Activated CD4-positive, alpha-beta T cell treated with anti-CD3 and anti-CD28 coated beads, Interleukin-2, amount 50 U/mL, for 48 hours (primary cell): ENCODE measurements at places on chromosomes 11 and 22.
A peak's percentile ranks its signal among the peaks of the same experiment; 100 is the strongest.

GRCh38 chr11:88378422-88379066 lies 41.0 kb upstream of the CTSC start:
- no peak for DNase-seq

- DNase-seq: no peak
Observed at GRCh38 chr11:35794850-35795249, 132.3 kb downstream of the TRIM44 start.

DNA sequence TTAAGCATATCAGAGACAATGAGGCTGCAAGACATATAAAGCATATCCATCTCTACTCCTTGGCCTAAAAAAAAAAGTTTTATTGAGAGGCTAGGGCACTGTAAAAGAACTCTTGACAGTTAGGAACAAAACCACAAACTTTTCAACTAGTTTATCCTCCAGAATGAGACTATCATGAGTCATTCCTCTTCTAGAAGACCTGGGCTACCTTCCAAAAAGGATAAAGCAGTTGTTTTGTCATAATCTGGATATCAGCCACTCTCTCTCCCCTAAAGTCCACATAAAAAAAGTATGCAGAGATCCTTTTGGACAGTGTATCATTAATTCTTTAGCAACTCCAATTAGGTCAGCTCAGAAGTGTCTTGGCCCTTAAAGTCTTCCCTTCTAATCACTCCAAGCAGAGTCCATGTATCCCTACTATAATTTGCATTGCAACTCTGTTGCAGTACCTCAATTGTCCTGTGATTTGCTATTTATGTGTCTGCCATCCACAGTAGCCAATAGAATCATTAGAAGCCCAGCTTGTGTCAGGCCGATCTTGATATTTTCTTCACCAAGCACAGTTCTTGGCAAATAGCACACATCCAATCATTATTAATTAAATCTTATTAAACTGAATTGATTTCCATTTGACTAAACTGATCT lies 10.4 kb downstream of the OR51T1 start:
- no peak for DNase-seq

- no peak for DNase-seq
Observed at GRCh38 chr11:68678031-68678441, 6.3 kb upstream of the GAL start.

- DNase-seq: no peak
Observed at GRCh38 chr11:20047006-20047768, 113.1 kb downstream of the DBX1 start.

DNA sequence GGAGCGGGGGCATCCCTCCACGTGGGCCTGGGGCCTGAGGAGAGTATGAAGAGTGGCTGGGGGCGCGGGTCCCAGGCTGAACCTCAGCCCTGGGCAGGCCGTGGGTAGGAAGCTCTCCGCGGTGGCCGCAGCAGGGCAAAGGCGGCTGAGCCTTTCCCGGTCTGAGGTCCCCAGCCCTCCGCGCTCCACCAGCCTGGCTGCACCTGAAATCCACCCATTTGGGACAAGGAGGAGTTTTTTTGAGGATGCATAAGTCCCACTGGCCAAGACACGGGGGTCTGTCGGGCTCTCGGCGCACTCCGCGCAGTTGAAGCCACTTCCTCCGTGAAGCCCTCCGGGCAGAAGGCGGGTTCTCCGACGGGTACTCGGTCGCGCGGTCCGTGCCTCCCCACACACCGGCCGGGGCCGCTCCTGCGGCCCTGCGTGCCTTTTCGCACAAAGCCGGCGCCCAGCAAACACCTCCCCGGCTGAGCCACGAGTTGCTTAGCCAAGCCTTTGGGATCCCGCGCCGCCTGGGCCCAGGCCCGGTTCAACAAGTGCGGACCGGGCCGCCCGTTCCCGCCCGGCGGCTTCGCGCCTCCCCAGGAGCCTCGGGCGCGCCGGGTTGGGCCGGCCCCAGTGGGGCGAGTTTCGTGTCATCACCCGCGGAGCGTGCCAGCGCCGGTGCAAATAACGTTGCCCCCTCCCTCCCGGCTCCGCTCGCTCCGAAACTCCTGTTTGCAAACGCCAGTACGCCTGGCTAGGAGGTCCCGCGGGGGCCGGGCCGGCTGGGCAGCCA lies 666 bp upstream of the OVOL1 start:
- DNase-seq: no peak

DNA sequence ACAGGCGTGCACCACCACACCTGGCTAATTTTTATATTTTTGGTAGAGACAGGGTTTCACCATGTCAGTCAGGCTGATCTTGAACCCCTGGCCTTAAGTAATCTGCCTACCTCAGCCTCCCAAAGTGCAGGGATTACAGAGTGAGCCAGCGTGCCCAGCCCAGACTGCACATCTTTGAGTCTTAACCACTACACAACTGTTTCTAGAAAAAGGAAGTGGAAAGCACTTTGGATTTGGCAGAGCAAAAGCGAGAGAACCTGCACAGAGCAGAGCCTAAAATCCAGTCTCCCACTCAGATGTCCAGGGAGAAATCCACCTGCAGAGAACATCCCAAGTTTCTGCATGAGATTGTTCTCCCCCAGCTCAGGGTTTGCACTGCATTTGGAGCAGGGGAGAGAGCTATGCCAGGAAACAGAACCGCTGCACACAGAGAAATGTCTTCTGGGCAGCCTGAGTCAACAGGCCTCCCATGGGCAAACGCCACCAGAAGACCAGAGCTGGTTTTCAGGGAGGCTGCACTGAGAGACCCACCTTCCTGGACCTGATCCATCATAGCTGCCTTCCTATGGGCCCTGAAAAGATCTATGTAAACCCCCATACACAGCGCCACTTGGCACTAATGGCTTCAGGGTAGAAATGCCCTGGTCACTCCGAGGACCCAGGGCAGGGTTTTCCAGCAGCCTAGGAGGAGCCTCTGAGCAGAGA lies 54.0 kb downstream of the RPUSD4 start:
- DNase-seq: no peak

GRCh38 chr22:47659467-47660223 lies 897.2 kb downstream of the TBC1D22A start:
- no peak for DNase-seq

DNA sequence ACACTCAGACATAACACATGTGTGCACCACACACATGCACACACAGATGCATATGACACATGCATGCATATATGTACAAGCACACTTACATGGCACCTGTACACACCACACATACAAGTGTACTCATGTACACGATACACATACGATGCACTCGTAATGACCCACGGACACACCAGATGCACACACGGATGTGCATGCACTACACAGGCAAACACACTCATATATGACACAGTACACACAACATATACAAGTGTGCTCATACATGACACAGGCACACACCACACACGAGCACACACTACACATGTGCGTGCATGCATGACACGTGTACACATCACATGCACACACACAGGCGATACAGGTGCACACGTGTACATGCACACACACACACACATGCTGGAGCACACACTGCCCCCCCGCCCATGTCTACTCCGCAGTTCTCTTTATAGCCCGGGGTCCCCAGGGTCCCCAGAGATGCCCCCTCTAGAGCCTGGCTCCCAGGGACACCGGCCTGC lies 4.8 kb upstream of the TH start:
- DNase-seq: no peak

- DNase-seq: no peak
Observed at GRCh38 chr11:117476531-117477142, 149.0 kb downstream of the CEP164 start.

DNA sequence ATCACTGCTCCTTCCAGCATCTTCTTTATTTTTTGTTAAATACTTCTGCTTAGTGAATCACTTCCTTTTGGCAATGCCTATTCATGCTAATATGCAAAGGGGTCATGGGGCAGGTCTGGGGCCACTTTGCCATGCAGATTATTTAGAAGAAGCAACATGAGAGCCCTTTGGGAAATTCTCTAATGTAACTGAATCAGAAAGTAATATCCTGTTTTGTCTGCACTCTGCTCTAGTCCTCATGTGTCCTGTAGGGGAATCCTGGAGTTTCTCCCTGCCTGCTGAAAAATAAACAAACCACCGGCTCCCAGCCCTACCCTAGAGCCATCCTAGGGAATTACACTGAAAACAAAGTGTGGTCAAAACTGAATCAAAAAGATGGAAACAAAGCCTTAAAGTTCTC lies 176.5 kb upstream of the POU2AF2 start:
- no peak for DNase-seq

DNA sequence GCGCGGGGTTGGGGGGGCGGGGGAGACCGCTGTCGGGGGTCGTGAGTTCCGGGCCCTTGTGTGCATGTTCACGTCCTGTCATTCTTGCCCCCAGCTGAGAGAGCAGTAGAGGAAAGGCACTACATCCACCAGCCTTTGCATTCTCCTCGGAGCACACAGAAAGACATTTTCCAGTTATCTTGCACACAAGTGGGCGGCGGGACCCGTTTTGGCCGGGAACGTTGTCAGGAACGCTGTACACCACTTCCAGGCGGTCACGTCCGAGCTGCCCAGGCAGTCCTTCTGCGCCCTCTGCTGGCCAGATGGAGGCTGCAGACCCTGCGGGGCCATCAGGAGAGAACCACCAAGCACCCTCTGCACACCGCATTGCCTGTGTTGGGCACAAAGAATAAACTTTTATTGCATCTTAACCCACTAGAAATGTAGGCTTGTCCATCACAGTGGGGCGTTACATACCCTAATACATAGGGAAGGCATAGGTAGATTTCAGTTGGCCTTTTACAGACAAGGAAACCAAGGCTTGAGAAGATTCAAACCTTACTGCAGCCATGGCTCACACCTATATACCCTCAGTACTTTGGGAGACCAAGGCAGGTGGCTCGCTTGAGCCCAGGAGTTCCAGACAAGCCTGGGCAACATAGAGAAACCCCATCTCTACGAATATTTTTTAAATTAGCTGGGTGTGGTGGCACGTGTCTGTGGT lies 2.8 kb upstream of the CDKN1C start:
- peak; percentile 94 for DNase-seq

- no peak for DNase-seq
Observed at GRCh38 chr11:576811-577610, 741 bp downstream of the PHRF1 start.

GRCh38 chr11:107747622-107748021 lies 35.8 kb upstream of the SLN start:
- DNase-seq: no peak

DNA sequence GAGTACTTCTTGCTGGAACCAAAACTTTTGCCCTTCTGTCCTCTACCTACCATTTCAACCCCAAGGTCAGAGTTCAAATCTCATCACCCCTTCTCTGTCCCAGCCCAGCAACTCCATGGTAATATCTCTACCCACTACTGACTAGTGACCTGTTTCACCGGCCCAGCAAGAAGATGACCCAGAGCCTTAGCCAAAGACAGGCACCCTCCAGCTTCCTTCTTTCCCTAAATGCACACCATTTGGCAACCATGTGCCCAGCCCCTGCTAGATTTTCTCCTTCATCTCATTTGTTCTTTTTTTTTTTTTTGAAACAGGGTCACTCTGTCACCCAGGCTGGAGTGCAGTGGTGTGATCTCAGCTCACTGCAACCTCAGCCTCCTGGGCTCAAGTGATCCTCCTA lies 14.9 kb downstream of the ARAP1 start:
- DNase-seq: no peak

- DNase-seq: peak; percentile 58
Observed at GRCh38 chr22:30221121-30221992, 25.2 kb downstream of the LIF start.

DNA sequence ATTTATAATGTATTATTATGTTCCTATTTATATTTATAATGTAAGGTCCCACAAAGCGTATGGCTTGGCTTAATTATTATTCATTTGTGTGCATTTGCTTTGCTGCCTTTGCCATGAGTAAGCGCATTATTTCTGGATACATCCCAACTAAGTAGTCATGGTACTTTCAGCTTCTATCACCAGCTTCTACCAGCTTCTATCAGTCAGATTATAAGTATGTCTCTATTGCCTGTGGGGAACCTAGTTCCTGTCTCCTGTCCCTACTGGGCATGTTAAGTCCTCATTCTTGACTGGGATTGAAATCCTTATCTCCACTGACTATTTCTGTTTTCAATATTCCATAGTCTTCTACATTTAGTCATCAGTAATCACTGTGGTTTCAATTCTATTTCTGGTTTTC lies 33.5 kb upstream of the OR10W1 start:
- DNase-seq: no peak

- no peak for DNase-seq
Observed at GRCh38 chr11:120573756-120574354, 62.3 kb downstream of the GRIK4 start.

- peak; percentile 60 for DNase-seq
Observed at GRCh38 chr11:47980088-47980906, at the start of gene PTPRJ. Gene PTPRJ (plus strand): TSS chr11:47980559. CDS start chr11:47980913, 354 bp downstream.

- DNase-seq: no peak
Observed at GRCh38 chr11:70233962-70234361, 30.9 kb downstream of the FADD start.

GRCh38 chr11:65390099-65390941 lies 3.9 kb downstream of the FRMD8 start:
- no peak for DNase-seq

GRCh38 chr11:97742717-97743116 lies 1278.0 kb upstream of the CNTN5 start:
- DNase-seq: no peak

- DNase-seq: no peak
Observed at GRCh38 chr22:39967996-39968972, 8.1 kb downstream of the TMA7B start.

- no peak for DNase-seq
Observed at GRCh38 chr11:123286761-123287160, 91.7 kb upstream of the CLMP start.

- DNase-seq: no peak
Observed at GRCh38 chr11:110339456-110340250, 43.2 kb upstream of the RDX start.

DNA sequence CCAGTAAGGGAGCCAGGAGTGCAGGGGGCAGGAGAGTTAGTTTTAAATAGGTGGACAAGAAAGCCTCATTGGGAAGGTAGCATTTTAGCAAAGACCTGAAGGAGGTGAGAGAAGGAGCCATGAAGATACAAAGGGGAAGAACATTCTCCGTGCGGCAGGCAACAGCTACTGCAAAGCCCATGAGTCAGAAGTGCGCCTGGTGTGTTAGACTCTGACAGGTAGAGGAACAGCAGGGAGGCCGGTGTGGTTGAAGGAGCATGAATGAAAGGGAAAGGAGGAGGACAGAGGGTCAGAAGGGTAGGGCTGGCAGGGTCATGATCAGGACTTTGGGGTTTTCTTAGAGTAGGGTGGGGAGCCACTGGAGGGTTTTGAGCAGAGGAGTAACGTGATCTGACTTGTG lies 34.5 kb upstream of the PAMR1 start:
- DNase-seq: no peak

DNA sequence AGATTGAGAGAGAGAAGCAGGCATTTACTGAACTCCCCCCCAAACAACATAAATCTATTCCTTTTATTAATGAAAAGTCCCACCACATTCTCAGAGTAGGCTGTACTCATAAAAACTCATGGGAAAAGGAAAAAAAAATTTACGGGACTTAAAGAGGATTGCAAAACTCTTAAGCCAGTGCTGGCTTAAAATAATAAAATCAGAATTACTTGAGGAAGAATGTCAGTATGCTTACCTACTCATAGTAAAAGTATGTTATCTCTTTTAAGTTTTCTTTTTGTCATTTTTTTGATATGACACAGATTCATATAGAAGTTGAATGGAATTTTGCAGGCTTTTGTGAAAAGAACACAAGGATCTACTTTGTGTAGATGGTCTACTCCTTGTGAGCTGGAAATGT lies 126.3 kb downstream of the LUZP2 start:
- no peak for DNase-seq
